ENCODE measurements at places on chromosomes 5 and 9. TPM values are rescaled to one million over a fixed set of nuclear protein-coding genes. Genes with fewer than 3 reads are reported as not detected.

Gene SURF4
- 61.9 TPM for total RNA-seq

Gene NRG2
- 3.1 TPM for total RNA-seq

Gene NDUFA8
- total RNA-seq: 311 TPM

Gene IPO11
- total RNA-seq: 30.3 TPM

Gene PTGS1
- total RNA-seq: 6.7 TPM

Gene PTGR1
- total RNA-seq: 50.2 TPM

Gene PIP5KL1
- 0.85 TPM for total RNA-seq

GRCh38 chr9:137044502-137045177, 1.3 kb downstream of the NPDC1 start:
- no peak for DNase-seq

- DNase-seq: no peak
These were observed 255.4 kb upstream of the NFIL3 start for GRCh38 chr9:91678807-91679580.

DNA sequence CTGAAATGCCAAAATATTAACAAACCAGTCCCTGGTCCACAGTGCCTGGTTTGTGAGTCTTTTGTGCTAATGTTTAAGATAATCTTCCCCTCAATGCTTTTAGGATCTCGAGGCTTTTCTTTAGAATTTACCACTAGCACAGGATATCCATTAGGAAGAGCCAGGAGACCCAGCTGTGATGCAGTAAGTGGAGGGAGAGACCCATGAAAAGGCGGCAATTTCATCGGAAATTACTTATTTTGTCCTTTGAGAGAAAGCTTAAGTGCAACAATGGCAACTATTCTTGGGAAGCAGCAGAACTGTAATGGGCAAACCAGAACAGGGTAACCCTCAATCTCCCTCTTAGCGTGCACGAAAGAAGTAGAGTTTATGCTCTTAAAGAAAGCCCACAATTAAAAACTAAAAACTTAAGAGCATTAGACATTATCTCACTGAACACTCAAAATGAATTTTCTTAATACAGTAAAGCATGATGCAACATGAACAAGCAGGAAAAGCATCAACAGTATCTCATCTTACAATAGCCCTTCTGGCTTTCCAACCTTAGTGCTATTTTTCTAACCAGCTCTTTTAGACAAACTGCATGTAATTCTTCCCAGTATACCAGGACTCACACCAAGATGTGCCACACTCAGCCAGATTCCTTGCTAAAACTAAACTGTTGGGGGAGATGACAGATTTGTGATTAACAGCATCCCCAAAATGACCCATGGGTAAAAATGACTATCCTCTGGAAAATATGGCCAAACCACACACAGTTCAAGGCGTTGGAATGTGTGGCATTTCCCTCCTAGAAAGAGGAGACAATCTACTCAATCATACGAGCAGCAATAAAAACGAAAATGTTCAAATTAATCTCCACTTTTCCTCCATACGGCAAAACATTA, 36.4 kb downstream of the PWWP2A start:
- no peak for DNase-seq

GRCh38 chr9:72203205-72203803, 54.1 kb downstream of the GDA start:
- DNase-seq: no peak

GRCh38 chr9:111414406-111414805, 69.8 kb downstream of the ECPAS start:
- no peak for DNase-seq

Data from left ventricle myocardium inferior (tissue), 1 donor.